Stimulated activated CD8-positive, alpha-beta memory T cell treated with anti-CD3 and anti-CD28 coated beads, Interleukin-4, amount 100 ng/mL, for 1 hour (primary cell): ENCODE measurements at places on chromosomes 1 and 21.
A peak's percentile ranks its signal among the peaks of the same experiment; 100 is the strongest.

- no peak for DNase-seq
Measured at GRCh38 chr1:76055987-76056386, 18.6 kb upstream of the ST6GALNAC3 start.

DNA sequence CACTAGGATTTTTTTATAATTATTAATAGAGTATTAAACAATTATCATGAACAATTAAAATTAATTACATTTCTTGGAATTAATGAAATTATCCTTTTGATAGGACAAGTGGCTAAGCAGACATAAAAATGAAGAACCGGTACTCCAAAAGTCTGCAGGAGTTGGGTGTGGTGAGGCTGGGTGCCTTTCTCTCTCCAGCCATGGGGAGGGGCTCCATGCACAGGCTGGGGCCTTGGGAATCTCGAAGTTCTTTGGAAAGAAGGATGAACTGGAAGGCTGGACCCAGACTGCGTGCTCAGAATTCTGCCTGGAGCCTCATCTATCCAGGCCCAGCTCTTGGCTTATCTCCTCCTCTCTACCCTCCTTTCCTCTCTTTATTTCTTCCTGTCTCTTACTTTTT is 94.1 kb downstream of the ACTL8 start:
- DNase-seq = no peak

DNA sequence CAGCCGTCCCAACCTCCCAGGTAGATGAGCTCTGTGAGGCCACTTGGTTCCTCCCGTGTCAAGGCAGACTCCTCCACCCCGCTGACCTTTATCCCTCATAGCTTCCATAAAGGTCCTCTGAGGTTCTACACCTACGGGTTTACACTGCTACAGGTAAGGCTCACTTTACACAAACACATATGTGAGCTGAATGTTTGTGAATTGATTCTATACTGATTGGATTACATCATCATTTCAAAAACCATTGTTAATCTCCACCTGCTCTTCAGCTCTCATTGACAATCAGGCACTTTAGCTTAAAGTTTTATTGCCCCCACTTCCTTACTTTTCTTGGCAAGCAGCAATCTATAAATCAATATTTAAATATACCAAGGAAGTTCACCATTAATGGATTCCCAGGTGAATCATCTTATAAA is 12.8 kb upstream of the RGS16 start:
- DNase-seq = no peak

GRCh38 chr1:204439621-204440375 is 28.2 kb upstream of the PPP1R15B start:
- no peak for DNase-seq

- peak; percentile 53 for DNase-seq
Measured at GRCh38 chr21:38733972-38734546, 71.7 kb upstream of the ETS2 start.

GRCh38 chr1:150150133-150151021 is 661 bp downstream of the PLEKHO1 start:
- no peak for DNase-seq
